ENCODE measurements at places on chromosomes 3 and 15.
A peak's percentile ranks its signal among the peaks of the same experiment; 100 is the strongest.

- peak; percentile 37 for DNase-seq
- H3K27ac ChIP-seq = no peak overlapping the region
- peaks cover 22% of the 10 kb centered on the region for H3K4me1 ChIP-seq
- no peak overlapping the region for H3K4me3 ChIP-seq
These were observed 11.9 kb upstream of the SRP14 start for GRCh38 chr15:40050788-40051470.

DNA sequence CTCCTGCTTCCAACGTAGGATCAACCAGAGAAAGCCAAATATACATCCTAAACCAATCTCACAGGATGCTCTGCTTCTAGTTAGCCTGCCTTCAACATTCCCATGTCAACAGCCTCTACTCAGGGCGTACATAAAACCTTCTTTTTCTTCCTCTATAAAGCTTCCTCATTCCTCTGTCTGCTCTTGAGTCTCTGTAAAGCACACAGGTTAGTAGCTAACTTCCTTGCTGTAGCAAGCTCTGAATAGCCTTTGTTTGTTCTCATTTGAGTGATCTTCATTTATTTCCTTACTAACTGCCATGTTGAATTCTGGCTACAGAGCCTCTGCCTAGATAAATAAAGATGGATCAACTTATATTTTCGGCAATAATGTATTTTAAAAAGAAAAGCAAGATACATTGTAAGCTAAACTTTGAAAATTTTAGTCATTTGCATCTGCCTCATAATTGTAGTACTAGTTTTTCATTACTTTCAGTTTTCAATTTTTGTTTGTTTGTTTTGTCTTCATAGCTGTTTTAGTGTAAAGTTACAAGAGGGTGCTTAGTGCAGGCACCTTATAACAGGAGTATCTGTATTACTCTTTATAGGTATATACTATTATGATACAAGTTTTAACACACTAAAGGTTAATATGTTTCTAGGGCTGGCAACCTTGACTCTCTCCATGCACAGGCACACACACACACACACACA lies 498.2 kb downstream of the PYDC2 start:
- no peaks in the 10 kb centered on the region for H3K4me1 ChIP-seq
- H3K4me3 ChIP-seq = no peak overlapping the region
- peaks cover 3% of the 10 kb centered on the region for H3K36me3 ChIP-seq
- H3K27ac ChIP-seq = no peak overlapping the region

DNA sequence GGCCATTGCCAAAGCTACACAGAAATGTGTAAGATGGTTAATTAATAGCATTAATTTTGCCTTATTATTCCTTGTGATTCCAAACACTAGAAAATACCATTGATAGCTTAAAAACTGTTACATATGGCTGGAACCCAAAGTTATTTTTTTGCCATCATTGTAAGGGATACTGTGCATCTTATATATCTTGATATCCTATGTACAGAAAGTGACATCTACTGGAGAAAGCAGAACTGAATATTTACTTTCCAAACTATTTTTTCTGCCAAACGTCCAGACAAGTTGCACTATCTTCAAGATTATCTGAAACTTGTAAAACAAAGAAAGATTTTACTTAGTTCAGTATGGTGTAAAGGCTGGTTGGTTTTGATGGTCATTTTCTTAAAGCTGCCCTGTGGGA lies 33.3 kb upstream of the MEIS2 start:
- peak overlapping the region; percentile 6 for H3K4me3 ChIP-seq
- H3K36me3 ChIP-seq = no peaks in the 10 kb centered on the region
- no peaks in the 10 kb centered on the region for H3K27me3 ChIP-seq
- DNase-seq = no peak
- peak overlapping the region; percentile 48 for H3K27ac ChIP-seq

DNA sequence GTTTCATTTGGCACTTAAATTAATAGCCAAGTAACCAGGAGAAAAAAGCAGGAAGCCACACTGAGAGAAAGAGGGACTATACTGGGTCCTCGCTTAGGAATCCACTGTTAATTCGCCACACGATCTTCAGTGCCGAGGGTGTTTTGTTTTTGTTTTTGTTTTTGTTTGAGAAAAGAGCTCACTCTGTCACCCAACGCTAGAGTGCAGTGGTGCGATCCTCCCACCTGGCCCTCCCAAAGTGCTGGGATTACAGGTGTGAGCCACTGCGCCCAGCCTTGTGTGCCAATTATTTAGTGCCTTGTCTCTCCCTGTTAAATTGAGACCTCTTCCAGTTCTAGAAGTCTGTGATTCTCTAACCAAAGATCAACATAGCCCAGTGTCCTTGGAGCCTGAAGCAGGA lies 53.8 kb upstream of the TPM1 start:
- peak overlapping the region; percentile 69 for H3K27ac ChIP-seq
- no peaks in the 10 kb centered on the region for H3K27me3 ChIP-seq
- no peaks in the 10 kb centered on the region for H3K36me3 ChIP-seq
- H3K4me1 ChIP-seq = peaks cover 4% of the 10 kb centered on the region
- H3K4me3 ChIP-seq = no peak overlapping the region

- no peaks in the 10 kb centered on the region for H3K27me3 ChIP-seq
- DNase-seq = no peak
These were observed 58.2 kb upstream of the TP63 start for GRCh38 chr3:189573004-189573403.

Data from SK-N-SH (cell line).